ENCODE measurements at places on chromosomes 5 and 9. TPM values are rescaled to one million over a fixed set of nuclear protein-coding genes. Genes with fewer than 3 reads are reported as not detected.

Gene ZNF883
- total RNA-seq = 2.2 TPM

Gene NUTM2F
- total RNA-seq = not detected

Gene KLF4
- 3.3 TPM for total RNA-seq

Gene SPTLC1
- total RNA-seq = 97.1 TPM

Gene PKD2L2
- total RNA-seq = not detected

Gene PCDHGA5
- total RNA-seq = 0.87 TPM

Gene CCDC69
- 2.0 TPM for total RNA-seq

Gene OR13C3
- not detected for total RNA-seq

Gene IL3
- total RNA-seq = not detected

Gene SHB
- total RNA-seq = 12.9 TPM

Gene FOXD4L3
- total RNA-seq = not detected

Gene MAPK9
- total RNA-seq = 35.4 TPM

Gene CCDC152
- total RNA-seq = 1.2 TPM

Gene WWC1
- total RNA-seq = 0.33 TPM

Gene LVRN
- total RNA-seq = 0.33 TPM

Gene AQP7
- total RNA-seq = not detected

Gene UTP15
- 25.9 TPM for total RNA-seq

Gene FAM200C
- 6.0 TPM for total RNA-seq

Gene INSL4
- not detected for total RNA-seq

Gene PCDHB8
- 0.11 TPM for total RNA-seq

Gene PPP2R2B
- total RNA-seq = 1.3 TPM

Gene ECM2
- 1.00 TPM for total RNA-seq

Gene SEMA6A
- 0.12 TPM for total RNA-seq

Gene PCDHA12
- total RNA-seq = 0.11 TPM

Gene EPB41L4A
- 1.00 TPM for total RNA-seq

Gene TMEM215
- not detected for total RNA-seq

Gene PHF24
- 0.11 TPM for total RNA-seq

Gene TSLP
- 2.5 TPM for total RNA-seq

Gene SLC23A1
- total RNA-seq = not detected

Gene SDHA
- 133 TPM for total RNA-seq

Gene SH2D3C
- 0.11 TPM for total RNA-seq

Gene BAAT
- under 0.01 TPM for total RNA-seq

Gene CDH10
- 0.87 TPM for total RNA-seq

Gene MAMDC2
- 2.4 TPM for total RNA-seq

Gene C5orf58
- total RNA-seq = not detected
